D341Med (cell line): ENCODE measurements at places on chromosomes 1 and 21.
A peak's percentile ranks its signal among the peaks of the same experiment; 100 is the strongest.

GRCh38 chr21:42553435-42553834 is 39.8 kb downstream of the SLC37A1 start:
- DNase-seq, result no peak

- no peak for DNase-seq
Measured at GRCh38 chr1:184197831-184198230, 146.3 kb downstream of the TSEN15 start.

GRCh38 chr1:185608177-185608576 is 126.0 kb upstream of the HMCN1 start:
- no peak for DNase-seq

- DNase-seq, result no peak
Measured at GRCh38 chr1:8061210-8061609, 35.1 kb upstream of the ERRFI1 start.

DNA sequence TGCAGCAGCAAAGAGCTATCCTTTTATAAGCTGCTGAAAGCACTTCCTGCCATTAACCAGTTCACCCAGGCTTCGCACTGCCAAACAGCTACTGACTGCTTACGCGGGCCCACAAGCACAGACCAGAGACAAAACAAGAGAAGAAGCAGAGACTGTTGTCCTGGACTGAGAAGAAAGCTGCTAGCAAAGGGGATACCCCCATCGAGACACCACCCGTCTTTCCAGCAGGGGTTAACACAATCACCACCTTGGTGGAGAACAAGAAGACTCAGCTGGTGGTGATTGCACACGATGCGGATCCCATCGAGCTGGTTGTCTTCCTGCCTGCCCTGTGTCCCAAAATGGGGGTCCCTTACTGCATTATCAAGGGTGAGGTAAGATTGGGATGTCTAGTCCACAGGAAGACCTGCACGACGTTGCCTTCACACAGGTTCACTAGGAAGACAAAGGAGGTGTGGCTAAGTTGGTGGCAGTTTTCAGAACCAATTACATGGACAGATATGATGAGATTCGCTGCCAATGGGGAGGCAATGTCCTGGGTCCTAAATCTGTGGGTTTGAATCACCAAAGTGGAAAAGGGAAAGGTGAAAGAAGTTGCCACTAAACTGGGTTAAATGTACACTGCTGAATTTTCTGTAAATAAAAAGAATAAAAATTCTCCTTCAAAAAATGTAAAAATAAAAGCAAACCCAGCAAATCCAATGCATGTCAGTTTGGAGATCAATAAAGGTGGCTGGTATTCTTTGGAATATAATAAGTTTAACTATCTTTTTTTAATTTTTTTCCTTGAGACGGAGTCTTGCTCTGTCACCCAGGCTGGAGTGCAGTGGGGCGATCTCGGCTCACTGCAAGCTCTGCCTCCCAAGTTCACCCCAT is 1.2 kb downstream of the FMO5 start:
- no peak for DNase-seq

DNA sequence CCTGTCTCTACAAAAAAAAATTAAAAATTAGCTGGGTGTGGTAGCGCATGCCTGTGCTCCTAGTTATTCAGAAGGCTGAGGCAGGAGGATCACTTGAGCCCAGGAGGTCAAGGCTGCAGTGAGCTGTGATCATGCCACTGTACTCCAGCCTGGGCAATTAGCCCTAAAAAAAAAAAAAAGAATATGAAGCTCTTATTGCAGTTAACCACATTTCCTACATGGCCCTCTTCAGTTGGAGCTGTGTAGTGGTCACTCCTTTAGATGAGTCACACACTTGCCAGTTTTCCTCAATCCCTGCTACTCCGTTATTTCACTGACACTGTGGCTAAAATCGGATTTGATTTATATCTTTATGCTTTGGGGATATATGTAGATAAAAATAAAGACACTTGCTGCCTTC is 11.8 kb downstream of the NFYC start:
- DNase-seq, result no peak

GRCh38 chr1:118304722-118305359 is 119.8 kb upstream of the SPAG17 start:
- DNase-seq, result peak; percentile 42

DNA sequence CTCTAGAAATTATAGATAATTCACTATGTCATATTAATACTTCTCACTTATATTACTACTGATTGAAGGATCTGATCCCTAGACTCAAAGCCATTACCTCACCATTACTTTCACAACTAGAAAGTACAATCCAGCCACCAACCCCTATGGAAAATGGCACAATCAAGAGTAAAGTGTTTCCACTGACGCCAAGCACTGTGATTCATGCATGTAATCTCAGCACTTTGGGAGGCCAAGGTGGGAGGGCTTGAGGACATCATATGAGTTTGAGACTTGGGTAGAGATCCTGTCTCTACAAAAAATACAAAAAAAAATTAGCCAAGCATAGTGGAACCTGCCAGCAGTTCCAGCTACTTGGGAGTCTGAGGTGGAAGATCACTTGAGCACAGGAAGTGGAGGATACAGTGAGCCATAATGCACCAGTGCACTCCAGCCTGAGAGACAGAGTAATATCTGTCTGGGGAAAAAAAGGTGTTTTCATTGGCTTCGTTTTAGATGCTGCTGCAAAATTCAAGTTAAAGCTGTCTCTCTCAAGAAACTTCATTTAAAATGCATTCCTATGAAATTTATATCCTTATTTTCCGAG is 126.5 kb downstream of the AKT3 start:
- no peak for DNase-seq

GRCh38 chr1:36247538-36247937 is 23.3 kb downstream of the THRAP3 start:
- no peak for DNase-seq

- DNase-seq, result no peak
Measured at GRCh38 chr1:152502496-152503180, 8.0 kb upstream of the LCE5A start.

DNA sequence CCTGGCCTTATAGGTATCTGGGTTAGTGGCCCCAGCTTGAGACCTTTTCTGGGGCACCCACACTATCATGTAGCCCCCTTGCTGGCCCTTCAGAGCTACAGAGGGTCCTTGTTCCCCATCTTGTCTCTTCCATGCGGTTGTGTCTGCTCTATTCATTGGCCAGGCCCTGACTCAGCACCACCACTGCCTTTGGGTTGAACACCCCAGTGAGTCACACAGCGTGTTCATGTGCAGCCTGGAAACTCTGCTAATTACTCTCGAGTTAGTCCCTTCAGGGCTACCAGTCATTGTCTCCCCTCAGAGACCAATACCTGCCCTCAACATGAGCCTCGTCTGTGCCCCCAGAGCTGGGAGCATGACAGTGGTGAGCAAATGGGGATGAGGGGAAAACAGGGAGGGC is 28.2 kb upstream of the IKBKE start:
- no peak for DNase-seq

DNA sequence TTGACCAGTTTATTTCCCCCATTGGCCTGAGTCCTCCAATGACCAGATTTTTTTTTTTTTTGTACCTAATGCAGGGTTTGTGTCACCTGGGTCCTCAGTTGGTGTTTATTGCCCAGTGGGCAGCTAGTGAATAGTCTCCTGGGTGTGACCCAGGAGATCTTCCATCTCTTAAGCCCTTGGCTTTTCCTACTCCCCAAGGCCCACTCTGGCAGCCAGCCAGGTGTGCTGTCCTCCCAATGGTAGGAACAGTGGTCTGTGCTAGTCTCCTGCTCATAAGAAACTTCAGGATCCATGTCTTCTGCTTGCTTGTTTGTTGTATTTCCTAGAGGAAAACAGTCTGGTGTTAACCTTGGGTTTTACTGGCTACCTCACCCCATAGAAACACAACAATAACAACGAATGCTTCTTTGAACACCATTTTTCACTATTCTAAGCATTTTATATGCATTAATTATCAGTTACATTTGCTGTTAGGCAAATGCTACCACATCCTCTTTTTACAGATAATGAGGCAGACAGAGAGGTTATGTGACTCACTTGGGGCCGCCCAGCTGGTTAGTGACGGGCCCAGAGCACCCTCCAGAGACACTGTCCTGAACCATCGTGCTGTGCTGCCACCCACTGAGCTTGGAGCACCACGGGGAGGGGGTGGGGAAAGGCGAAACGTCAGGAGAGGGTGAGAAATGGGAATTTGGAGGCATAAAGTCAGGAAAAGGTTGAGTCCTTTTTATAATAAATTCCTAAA is 107.5 kb downstream of the HIVEP3 start:
- no peak for DNase-seq

DNA sequence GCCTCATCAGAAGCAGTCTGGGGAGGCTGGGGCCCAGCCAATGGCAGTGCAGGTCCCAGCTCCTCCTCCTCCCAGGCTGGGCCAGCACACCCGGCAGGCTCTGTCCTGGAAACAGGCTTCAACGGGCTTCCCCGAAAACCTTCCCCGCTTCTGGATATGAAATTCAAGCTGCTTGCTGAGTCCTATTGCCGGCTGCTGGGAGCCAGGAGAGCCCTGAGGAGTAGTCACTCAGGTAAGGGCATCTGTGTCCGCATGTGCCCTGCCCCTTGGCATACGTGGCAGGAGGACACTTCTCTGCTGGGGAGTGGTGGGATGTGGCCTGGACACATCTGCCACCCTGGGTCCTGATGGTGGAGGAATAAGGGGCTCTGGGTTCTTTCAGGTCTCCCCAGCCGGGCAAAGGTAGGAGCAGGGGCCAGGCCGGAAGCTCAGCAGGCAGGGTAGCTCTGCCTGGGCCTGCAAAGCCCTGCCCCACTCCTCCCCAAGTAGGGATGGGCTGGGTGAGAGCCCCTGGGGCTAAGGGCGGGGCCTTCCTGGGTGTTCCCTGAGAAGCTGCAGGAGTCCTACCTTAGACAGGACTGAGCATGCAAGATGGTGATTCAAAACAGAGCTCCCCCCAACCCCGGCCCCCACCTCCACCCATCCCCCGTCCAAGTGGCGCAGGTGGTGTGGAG is at the start of gene GJB5:
TSS of gene GJB5 (plus strand) at position 84 of the 674 bp plus-strand sequence. CDS start 2,284 bp downstream, outside the sequence.
- DNase-seq, result no peak

- no peak for DNase-seq
Measured at GRCh38 chr1:222652676-222653075, 34.8 kb downstream of the MIA3 start.

GRCh38 chr1:230317823-230318819 is 108.0 kb downstream of the PGBD5 start:
- DNase-seq, result no peak

DNA sequence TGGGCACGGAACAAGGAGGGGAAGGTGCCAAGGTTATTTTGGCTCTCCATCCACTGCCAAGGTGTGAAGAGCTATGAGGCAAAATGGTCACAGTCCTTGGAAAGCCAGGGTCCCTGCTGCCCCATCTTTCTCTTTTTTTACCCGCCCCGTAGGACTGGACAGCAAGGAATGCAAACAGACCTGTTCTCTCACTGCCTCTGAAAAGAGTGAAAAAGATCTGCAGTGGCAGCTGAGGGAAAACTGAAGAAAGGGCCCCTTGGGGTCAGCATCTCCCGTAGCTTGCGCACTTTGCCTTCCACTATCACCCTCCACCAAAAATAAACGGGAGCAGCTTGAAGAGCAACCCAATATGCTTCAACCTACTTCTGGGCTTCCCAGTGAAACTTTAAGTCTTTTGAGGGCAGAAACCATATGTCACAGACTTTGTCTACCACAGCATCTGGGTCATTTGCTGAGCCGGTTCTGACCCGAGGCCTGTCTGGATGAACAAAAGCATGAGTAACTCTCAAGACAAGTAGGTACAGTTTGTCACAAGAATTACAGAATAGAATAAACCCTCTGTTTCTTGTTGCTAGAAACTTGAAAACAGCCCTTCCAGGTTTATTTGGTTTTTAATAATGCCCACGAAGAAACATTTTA is 9.4 kb upstream of the KIF14 start:
- no peak for DNase-seq

DNA sequence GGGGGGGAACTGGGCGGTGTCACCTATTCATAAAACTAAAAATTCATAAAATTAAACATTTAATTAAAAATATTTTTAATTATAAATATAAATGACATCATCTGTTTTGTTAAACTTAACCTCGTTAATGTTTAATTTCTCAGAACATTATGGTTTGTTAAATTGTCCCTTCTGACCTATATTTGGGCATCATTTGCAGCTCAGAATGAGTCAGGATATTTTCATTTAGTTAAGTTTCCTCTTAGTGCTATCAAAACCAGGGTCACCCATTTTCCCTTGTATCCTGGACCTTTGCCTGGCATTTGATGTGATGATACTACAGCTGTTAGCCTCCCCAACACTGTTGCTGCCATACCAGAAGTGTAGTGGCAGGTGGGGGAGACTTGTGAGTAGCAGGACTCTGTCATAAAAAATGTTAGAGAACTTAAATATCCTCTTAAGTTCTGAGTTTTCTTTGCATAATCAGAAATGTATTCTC is 30.3 kb downstream of the TSNAX start:
- no peak for DNase-seq

DNA sequence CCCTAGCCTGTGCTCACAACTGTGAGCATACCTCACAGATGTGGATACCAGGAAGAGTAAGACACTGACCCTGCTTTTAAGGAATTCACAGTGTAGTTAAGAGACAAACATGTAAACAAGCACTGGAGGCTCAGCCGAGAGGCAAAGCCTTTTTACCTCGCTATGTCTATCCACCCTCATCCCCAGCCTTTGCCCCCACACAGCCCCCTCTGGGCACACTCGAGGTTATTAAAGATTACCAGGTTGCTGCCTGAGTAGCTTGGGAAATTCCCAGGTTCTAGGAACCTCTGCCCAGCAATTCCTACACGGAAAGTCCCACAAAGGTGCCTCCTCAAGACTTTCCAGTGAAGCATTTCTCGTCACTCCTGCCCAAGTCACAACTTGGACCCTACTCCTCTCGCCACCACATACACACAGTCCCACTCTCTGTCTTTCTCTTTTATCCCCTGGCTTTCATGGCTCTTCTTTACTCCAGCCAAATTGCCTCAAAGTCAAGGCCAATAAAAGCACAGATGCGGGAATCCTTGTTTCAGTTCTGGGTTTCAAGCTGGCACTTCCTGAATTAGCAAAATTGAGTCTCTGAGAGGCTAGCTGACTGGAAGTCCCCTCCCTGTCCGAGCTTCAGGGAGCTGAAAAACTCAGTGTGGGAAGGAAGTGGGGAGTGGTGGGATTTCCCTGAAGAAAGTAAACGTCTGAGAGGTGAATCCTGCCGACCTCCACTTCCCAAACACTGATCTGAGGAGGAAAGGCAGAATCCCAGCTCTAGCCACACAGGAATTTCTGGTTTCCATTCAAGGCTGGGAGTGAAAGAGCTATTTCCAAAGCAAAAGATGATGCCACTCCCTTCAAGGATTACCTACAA is 7.6 kb downstream of the DENND2D start:
- DNase-seq, result no peak

DNA sequence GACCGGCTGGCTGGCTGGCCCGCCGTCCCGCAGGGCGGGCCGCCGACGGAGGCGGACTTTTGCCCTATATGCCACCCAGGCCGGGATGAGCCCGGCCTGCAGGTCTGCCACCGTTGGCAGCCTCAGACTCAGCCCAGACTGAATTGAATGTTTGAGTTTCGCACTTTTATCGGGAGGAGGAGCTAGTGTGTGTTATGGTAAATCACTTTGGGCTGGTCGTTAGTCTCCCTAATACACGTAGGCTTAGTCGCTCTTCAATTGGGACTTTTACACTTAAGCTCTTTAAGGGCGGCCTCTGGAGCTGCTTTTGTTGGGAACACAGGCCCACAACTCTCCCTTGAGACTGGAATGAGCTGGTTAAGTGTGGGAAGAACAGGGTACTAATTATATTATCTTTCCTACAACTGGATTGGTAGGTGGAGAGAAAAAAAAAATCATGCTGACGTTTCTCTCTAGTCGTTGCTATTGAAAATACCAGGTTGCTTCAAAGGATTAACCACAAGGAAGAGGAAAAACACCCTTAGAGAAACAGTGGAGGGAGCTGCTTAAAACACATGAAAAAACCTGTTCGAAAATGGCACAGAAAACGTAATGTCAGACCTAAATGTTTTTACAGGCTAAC is 1.4 kb upstream of the IRF2BP2 start:
- no peak for DNase-seq

GRCh38 chr1:197909384-197909783 is 7.0 kb downstream of the C1orf53 start:
- no peak for DNase-seq
